ENCODE measurements at places on chromosomes 1 and 21. TPM values are rescaled to one million over a fixed set of nuclear protein-coding genes. Genes with fewer than 3 reads are reported as not detected.

GRCh38 chr1:164180824-164181223 is 378.2 kb upstream of the PBX1 start:
- DNase-seq: no peak

Gene SMIM11
- 3.4 TPM for total RNA-seq

- peak; percentile 23 for DNase-seq
Measured at GRCh38 chr1:231215681-231216385, 25.2 kb upstream of the GNPAT start.

DNA sequence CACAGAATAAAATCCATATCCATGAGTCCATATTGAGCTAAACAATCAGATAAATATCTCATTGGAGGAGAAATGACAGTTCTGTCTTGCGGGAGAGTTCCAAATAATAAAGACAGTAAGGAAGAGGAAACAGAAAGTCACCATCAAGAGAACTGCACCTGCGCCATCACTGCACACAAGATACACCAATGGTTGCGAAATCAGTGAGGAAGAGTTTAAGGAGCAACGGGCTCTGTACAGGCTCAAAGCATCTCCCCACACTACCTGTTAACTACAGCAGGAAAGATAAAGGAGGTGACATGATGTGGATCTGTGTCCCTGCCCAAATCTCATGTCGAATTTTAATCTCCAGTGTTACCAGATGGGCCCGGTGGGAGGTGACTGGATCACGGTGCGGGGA is 7.8 kb downstream of the C2CD2 start:
- no peak for DNase-seq

DNA sequence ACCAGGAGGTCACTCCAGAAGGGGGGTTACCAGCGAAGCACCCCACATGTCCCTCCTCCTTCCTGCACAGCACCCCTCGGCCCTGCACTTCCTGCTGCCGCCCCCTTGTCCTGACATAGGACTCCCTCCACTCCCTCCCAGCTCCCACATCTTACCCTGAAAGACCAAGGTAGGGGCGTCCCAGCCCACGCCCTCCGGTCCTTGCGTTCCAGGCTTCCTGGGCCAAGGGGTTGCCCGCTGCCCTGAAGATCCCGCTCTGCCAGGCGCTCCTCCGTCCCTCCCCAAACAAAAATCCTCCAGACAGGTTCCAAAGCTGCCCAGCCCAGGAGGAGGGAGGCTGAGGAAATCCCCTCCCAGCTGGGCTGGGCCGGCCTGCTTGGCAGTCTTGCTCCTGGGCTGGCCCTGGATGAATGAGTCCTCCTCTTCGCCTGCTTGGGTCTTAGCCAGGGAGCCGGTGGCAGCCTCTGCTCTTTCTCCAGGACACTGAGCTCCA is at the start of gene RHBDL2:
Gene RHBDL2 (minus strand): TSS at position 304 of the 493 bp plus-strand sequence. CDS start 22,618 bp downstream, outside the sequence.
- DNase-seq: no peak

Gene CXADR
- total RNA-seq: 102 TPM

Gene MACF1
- total RNA-seq: 436 TPM

DNA sequence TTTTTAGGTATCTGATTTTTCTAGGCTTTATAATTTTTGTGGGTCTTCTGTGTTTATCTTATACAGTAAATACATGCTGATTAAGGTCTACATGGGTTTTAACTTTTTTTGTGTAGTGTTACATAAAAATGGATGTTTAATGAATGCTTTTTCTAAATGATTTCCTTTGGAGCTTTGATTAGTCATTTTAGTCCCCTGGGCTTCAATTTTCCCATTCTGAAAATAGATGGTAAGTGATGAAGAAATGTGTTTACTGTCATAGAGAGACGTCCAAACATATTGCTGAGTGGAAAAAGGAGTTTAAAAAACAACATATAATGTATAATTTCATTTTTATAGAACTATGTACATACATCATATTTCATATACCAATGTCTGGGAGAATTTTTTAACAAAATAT is 140.9 kb upstream of the HMCN1 start:
- DNase-seq: no peak

Gene COX20
- 28.3 TPM for total RNA-seq

Gene ILDR2
- 0.67 TPM for total RNA-seq

DNA sequence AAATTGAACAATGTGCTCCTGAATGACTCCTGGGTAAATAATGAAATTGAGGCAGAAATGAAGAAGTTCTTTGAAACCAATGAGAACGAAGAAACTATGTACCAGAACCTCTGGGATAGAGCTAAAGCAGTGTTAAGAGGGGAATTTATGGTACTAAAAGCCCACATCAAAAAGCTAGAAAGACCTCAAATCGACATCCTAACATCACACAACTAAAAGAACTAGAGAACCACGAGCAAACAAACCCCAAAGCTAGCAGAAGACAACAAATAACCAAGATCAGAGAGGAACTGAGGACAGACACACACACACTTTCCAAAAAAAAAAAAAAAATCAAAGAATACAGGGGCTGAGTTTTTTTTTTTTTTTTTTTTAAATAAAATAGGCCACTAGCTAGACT is 564.2 kb downstream of the SMYD3 start:
- no peak for DNase-seq

GRCh38 chr1:228175316-228176023 is 9.9 kb downstream of the IBA57 start:
- DNase-seq: no peak

Gene CRYZL1
- total RNA-seq: 30.8 TPM

Gene LHX8
- total RNA-seq: not detected

- DNase-seq: no peak
Measured at GRCh38 chr1:112540226-112540794, 31.5 kb downstream of the WNT2B start.

GRCh38 chr1:185238447-185238846 is 78.6 kb downstream of the IVNS1ABP start:
- no peak for DNase-seq

Gene S100A16
- total RNA-seq: 277 TPM

GRCh38 chr1:2628191-2628932 is 4.5 kb downstream of the MMEL1 start:
- peak; percentile 44 for DNase-seq

DNA sequence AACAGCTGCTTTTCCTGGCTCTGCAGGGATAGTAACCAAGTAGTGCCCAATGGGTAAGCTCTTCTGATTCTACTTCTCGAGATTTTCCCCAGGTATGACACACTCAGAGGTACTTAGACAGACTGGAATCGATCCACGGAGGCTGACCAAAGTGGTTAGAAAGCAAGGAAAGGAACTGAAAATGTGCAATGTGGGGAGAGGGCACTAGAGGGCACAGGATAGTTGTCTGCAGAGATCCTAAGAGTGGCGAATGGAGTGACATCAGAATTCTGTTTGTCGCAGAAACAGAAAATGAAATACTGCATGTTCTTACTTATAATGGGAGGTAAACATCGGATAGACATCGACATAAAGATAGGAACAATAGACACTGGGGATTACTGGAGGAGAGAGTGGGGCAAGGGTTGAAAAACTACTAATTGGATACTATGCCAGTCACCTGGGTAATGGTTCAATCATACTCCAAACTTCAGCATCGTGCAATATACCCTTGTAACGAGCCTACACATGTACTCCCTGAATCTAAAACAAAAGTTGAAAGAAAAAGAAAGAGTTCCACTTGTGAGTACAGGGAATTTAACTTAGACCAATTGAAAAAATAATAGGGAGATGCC is 23.3 kb downstream of the CYP2J2 start:
- no peak for DNase-seq

Gene DIPK1A
- total RNA-seq: 7.5 TPM

DNA sequence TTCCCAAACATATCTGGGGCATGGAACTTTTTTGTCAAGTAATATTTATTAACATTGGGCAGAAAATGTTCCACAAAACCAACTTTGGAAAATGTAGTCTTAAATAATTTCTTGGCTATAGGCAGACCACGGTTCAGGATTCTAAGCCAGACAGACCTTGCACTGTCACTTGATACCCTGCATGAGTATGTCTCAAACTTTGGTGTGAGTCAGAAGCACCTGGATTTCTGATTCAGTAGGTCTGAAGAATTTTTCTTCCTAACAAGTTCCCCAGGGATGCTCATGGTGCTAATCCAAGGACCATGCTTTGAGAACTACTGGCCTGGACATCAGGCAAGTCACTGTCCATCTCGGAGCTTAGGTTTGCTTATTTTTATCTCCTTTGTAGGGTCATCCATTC is 562.0 kb downstream of the PLPP3 start:
- no peak for DNase-seq

Gene HES2
- 15.9 TPM for total RNA-seq

GRCh38 chr1:90341516-90341915 is 346.6 kb downstream of the ZNF326 start:
- no peak for DNase-seq

- DNase-seq: no peak
Measured at GRCh38 chr1:153606194-153606593, 6.7 kb downstream of the S100A16 start.

Gene SHISAL2A
- not detected for total RNA-seq

GRCh38 chr1:207885129-207886032 is 25.5 kb downstream of the CD34 start:
- peak; percentile 93 for DNase-seq

DNA sequence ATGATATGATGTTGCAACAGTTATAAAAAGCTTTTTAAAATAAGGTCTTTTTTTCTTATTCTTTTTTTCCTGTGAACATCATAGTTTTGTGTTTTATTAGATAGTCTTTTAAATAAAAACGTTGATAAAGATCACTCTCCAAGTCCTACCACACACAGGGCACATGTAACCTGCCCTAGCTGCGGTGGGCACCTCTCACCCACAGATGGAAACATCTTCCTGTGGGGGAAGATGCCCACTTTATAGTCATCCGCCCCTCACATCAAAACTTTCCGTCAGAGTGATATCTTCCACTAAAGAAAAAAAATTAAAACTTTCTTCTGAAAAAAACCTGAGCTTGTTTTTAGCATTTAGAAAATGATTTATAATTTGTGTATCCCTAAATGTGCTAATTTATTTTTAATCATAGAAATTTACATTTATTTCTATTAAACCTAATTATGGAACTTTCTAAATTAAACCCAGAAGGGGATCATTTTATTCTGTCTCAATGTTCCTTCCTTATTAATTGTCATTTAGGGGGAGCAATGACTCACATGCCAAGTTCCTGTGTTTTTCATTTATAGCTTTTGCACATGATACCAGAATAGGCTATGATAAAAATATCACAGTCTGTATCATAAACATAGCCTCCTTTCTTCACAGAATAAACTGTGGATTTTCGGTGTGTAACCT is 24.7 kb downstream of the TNFRSF9 start:
- no peak for DNase-seq

Gene CA6
- not detected for total RNA-seq

DNA sequence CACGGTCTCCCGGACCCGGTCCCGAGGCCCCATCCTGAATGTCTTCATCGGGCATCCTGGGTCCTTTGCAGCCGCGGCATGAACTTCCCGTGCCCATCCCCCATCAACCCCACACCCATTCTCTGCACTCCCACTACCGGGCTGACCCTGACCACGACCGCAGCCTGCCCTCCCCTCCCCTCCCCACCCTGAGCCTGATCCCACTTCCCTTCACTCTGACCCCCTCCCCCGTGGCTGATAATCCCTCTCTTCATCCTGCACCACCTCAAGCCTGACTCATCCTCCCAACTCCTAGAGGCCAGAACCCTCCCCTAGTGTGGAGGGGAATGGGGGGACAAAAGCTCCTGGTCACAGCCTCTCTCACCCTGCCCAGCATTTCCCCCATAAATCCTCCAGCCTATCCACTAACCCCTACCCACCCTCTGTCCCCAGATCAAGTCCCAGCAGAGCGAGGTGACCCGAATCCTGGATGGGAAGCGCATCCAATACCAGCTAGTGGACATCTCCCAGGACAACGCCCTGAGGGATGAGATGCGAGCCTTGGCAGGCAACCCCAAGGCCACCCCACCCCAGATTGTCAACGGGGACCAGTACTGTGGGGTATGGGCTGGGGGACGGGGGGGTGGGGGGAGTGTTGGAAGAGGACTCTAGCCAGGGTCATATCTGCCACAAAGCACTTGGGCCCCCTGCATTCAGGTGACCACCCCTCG is 602 bp downstream of the SH3BGRL3 start:
- DNase-seq: no peak

Gene THEM5
- not detected for total RNA-seq

DNA sequence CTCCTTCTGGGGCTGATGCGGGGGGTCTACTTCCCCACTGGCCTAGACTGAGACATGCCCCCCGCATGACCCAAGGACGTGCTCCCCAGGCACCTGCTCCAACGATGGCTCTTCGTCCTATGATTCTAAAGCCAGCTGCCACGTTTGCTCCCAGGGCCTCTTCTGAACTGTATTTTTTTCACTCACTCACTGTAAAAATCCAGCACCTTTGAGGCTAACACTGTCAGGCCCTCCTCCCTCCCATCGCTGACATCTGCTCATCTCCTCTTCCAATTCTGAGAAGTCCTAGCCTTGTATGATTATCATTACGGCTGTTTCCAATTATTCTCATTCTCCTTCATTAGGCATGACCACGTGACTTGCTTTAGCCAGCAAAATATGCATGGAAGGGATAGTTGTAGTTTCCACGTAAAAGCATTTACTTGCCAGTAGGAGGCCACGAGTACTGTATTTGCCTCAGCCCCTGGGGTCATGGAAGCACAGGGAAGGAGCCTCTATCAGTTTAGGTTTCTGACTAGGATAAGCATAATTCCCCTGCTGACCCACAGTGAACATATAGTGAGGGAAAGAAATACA is 19.1 kb upstream of the EDN2 start:
- DNase-seq: no peak

GRCh38 chr1:7113822-7114221 is 328.6 kb downstream of the CAMTA1 start:
- no peak for DNase-seq

Gene PCP4L1
- total RNA-seq: not detected

- DNase-seq: no peak
Measured at GRCh38 chr1:81428998-81429397, 371.7 kb upstream of the ADGRL2 start.

- DNase-seq: no peak
Measured at GRCh38 chr1:183568176-183569021, 21.9 kb downstream of the NCF2 start.

- no peak for DNase-seq
Measured at GRCh38 chr1:11320153-11320936, 47.3 kb downstream of the UBIAD1 start.

GRCh38 chr1:2104621-2105427 is 54.6 kb downstream of the PRKCZ start:
- no peak for DNase-seq

- no peak for DNase-seq
Measured at GRCh38 chr1:101005871-101006270, 19.7 kb downstream of the DPH5 start.

Gene UBL4B
- total RNA-seq: not detected

Gene NBPF10
- total RNA-seq: 2.5 TPM

Gene DCST1
- 2.7 TPM for total RNA-seq

Gene HPDL
- total RNA-seq: 8.6 TPM

- no peak for DNase-seq
Measured at GRCh38 chr21:30426731-30427130, 1.0 kb upstream of the KRTAP13-3 start.

Gene AMY1A
- total RNA-seq: not detected

Data from Peyer's patch (tissue), 4 donors.